ENCODE measurements at places on chromosomes 3 and 15.

- DNase-seq, result peak; percentile 58
These were observed 175.7 kb downstream of the KLHL25 start for GRCh38 chr15:85618956-85619491.

DNA sequence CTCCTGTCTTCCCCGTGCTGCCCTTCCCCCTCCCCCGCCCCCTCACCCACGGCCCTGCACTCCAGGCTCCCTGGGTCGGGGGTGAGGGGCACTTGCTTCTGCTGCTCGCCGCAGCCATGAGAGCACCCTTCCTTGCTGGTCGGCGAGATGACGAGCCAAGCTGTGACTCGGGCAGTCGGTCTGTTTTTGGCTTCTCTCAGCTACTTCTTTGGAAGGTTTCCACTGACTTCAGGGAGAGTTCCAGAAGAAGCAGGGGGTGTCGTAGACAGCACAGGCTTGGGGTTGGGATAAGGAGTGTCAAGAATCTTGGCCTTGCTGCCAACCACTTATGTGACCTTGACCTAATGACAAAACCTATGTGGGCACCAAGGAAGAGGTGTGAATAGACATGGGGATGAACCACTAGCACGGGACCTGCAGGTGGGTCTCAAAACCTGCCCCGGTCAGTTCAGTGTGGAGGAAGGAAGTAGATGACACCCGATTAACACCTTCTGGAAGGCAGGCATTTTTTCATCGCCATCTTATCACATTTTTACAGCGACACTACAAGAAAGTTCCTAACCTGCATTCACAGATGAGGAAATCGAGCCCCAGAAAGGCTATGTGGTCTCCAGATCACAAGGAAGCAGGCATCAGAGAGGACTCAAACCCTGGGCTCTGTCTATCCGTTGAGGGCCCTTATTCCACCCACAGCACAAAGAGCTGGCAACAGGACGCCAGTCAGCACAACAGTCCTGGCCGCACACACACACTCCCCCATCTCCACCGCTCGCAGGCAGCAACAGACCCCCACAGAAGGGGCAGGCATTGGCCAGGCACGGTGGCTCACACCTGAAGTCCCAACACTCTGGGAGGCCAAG, 120.9 kb downstream of the LIPC start:
- no peak for DNase-seq

DNA sequence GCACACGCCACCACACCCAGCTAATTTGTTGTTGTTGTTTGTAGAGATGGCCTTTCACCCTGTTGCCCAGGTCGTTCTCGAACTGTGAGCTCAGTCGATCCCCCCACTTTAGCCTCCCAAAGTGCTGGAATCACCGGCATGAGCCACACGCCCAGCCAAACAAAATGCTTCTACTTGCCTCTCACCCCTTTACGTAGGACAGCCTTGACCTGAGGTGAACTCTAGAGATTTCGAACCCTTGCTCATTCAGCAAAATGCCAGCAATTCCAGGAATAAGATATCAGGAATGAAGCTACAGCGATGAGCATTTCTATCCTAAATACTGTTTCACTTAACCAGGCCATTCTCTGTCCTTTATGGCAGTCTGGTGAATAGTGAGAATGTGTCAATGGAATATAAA, 135.0 kb downstream of the LRRK1 start:
- no peak for DNase-seq

DNA sequence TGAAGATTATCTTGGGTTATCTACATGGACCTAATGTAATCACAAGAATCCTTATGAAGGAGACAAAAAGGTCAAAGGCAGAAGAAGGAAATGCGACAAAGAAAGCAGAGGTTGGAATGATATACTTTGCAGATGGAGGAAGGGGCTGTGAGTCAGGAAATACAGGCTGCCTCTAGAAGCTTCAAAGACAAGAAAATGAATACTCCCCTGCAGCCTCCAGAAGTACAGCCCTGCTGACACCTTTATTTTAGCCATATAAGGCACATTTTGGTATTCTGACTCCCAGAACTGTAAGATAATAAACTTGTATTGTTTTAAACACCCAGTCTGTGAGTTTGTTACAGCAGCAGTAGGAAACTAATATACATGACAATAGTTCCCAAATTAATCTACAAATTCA, 58.6 kb downstream of the SIDT1 start:
- DNase-seq, result no peak

- no peak for DNase-seq
These were observed 113.8 kb upstream of the TGFBR2 start for GRCh38 chr3:30492322-30493192.

- DNase-seq, result no peak
These were observed 54.0 kb upstream of the ABHD2 start for GRCh38 chr15:89034305-89034704.

GRCh38 chr3:56806407-56806806, 4.7 kb upstream of the ARHGEF3 start:
- no peak for DNase-seq

GRCh38 chr3:46895204-46895660, 17.7 kb downstream of the PTH1R start:
- peak; percentile 64 for DNase-seq

- no peak for DNase-seq
These were observed 73.9 kb downstream of the RNF13 start for GRCh38 chr3:149886957-149887356.

DNA sequence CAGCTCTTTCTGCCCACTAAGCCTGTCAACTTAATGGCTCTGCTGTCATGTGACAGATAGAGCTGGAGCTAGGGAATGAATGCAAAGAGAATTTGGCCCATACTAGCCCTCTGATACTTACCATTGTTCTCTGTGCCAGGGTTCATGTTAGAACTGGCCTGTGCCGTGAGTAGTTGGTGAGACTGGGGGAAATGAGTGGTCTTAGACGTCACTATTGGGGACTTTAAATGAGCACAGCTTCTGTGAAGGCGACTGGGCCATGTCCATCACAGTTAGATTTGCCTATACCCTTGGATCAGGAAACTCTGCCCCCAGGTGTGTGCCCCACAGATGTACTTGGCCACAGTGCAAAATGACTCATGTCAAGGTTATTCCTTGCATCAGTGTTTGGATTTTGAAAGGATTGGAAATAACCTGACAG, 124.9 kb downstream of the PTPRG start:
- DNase-seq, result no peak

DNA sequence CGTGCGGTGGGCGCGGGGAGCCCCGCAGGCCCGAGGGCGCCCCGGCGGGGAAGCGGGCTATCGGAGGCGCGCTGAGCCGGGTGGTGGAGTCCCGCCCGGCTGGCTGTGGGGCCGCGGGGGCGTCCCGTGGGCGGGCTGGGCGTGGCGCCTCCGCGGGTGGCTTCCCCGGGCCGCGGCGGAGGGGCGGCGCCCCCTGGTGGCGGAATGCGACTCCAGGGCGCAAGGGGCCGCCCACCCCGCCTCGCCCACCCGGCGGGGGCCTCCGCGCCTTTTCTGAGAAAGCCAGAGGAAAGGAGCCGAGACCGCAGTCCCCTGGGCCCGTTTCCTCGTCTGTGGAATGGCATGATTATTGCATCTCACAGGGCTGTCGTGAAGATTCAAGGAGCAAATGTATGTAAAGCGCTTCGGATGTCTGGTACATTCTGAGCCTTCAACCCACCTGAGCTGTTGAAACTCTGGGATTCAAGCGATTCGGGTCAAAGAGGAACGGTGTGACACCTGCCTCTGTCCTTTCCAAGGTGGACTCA, 31.9 kb upstream of the RAB6B start:
- DNase-seq, result peak; percentile 58

DNA sequence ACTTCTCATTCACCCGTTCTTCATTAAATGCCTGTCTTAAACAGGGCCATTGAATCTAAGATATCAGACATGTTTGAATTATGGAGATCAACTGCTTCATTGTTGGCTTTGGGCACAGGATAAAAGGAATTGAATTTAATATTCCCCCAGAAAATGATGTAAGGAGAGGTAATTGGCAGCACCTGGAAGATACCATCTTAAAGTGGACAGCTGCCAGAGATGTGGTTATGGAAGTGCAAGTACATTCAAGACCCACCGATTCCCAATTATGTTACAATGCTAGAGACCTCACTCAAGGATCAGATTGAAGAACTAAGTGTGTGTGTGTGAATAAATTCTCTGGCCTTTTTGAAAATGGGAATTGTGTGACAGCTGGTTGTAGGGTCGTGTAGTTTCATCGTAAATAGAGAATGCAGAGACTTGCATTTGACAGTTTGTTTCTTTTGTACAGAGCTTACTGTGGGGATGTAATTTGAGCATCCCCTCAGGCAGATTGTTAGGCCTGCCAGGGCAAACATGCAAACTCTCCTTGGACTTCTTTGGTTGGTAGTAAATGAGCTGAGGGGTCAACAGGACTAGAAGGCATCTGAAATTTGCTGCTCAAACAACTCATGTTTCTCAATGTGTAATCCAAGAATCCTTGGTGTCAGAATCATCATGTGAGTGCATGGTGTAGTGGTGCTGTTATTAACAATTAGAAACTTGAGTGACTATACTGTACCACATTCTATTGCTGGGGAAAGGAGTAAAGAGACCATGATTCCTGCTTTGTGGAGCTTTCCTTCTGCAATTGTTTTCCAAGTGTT, 359.2 kb upstream of the THRB start:
- no peak for DNase-seq

GRCh38 chr15:88995449-88995848, 82.3 kb upstream of the MFGE8 start:
- no peak for DNase-seq

- no peak for DNase-seq
These were observed 55.7 kb downstream of the SYNPR start for GRCh38 chr3:63333815-63334214.

DNA sequence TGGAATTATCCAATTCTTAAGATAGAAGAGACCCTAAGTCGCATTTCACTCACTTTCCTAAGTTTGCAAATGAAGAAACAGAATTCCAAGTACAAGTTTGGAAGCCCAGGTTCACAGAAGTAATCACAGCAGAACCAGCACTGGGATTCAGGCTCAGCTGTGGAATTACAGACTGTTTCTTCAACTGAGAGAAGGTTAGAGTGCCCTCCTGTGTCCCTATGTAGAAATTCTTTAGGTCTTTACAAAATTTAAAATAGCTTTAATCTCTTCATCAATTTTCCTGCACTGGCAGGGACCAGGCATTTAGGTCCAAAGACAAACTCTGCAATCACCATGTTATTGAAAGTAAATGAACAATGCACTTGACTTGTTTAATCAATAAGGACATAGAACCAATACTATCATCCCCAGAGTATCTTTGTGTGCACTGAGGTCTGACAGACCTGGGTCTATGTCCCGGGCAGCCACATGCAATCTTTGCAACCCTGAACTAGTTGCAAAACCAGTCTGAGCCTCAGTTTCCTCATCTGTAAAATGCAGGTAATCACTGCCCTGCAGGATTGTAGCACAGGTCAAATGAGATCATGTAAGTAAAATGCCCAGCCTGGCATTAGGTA, 96.3 kb upstream of the ZBED2 start:
- DNase-seq, result no peak

DNA sequence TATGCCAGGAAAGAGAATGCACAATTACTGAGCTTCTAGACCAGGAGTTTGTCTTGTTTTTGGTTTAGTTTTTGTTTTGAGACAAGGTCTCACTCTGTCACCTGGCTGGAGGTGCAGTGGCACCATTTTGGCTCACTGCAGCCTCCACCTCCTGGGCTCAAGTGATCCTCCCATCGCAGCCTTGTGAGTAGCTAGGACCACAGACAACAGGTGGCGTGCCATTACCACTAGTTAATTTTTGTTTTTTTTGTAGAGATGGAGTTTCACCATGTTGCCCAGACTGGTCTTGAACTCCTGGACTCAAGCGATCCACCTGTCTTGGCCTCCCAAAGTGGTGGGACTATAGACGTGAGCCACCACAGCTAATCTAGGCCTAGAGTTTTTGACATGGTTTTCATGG, 104.4 kb upstream of the CCDC54 start:
- no peak for DNase-seq

DNA sequence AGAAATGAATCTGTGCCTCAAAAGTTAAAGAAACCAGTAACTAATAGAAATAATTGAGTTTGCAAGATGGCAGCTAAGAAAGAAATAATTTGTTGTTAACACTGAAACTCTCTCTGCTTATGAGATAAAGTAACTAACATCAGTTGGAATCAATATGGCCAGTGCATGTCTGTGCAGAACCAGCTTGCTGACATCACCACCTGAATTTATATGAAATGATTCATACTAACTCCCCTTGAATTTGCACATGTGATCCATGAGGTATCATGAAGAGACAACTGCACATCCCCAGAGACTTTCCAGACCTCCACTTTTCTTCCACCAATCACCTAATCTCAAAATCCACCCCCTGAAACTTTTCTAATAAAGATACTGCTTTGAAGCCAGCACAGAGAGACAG, 10.3 kb upstream of the SLC25A38 start:
- DNase-seq, result no peak

- no peak for DNase-seq
These were observed 64.7 kb downstream of the MINAR1 start for GRCh38 chr15:79496838-79497237.

DNA sequence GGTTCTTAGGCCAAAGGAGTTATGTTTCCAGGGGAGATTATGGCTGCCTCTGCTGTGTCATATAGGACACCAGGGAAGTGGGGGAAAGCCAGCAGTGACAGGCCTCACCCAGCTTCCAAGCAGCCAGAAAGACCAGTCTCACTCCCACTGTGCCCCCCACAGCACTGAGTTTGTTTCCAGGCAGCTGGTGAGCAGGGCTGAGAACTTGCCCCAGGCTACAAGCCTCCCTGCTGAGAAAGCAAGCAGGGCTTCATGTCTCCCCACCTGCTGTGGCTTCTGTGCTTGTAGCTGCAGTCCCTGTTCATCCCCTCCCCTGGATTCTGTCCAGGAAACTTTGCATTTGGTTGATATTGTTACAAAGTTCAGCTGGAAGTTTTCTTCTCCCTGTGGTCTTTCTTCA, 376.3 kb downstream of the PDCD6IP start:
- no peak for DNase-seq

DNA sequence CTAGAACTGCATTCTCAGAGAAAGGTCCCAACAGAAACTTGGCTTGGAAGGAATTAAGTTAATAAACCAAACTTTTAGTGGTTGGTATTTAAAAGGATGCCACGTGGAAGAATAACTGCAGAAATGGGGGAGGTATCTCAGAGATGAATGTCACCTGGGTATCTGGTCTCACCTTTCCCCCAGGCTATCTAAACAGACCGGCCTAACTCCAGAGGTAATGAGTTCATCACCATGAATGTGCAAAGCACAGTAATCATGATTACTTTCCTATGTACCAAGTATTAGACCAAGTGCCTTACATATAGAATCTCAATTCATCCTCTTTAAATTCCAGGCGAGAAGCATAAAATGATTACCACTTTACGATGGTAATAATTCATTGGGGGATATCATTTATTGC, 80.8 kb downstream of the FBN1 start:
- no peak for DNase-seq

DNA sequence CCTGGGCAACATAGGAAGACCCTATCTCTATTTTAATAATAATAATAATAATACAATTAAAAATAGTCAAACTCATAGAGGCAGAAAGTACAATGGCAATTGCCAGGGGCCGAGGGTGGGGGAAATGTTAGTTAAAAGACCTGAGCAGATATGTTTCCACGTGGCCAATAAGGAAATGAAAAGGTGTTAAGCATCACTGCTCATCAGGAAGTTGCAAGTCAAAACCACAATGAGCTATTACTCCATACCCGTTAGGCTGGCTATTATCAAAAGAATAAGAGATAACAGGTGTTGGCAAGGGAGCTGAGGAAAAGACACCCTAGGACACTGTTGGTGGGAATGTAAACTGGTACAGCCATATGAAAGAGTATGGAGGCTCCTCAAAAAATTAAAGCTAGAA, 60.4 kb upstream of the PRSS50 start:
- no peak for DNase-seq
